ENCODE measurements at places on chromosomes 5 and 9. TPM values are rescaled to one million over a fixed set of nuclear protein-coding genes. Genes with fewer than 3 reads are reported as not detected.
A peak's percentile ranks its signal among the peaks of the same experiment; 100 is the strongest.

GPRIN1 gene
- total RNA-seq, result 0.81 TPM

- no peak for DNase-seq
These were observed 49.1 kb downstream of the GNA14 start for GRCh38 chr9:77598991-77599390.

DDX4 gene
- not detected for total RNA-seq

- DNase-seq, result no peak
These were observed 109.8 kb downstream of the UNC13B start for GRCh38 chr9:35271637-35272036.

DNA sequence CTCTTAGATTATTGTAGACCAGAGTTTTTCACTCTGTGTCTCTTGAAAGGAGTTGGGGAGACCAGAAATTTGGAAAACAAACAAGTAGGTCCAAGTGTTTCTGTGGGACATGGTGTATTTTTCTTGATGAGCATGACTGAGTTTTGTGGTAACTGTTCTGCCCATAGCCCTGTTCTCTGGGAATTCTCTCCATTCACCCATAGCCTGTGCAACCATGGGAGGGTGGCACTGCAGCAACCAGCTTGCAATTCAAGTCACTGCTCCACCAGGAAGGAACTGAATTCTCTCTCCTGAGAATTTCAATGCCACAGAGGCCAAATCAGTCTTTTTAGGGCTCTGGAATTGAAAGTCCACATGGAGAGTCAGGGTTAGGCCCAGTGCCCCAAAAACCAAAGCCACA, 475.3 kb upstream of the TRPC7 start:
- DNase-seq, result no peak

PLAC8L1 gene
- total RNA-seq, result not detected

DNA sequence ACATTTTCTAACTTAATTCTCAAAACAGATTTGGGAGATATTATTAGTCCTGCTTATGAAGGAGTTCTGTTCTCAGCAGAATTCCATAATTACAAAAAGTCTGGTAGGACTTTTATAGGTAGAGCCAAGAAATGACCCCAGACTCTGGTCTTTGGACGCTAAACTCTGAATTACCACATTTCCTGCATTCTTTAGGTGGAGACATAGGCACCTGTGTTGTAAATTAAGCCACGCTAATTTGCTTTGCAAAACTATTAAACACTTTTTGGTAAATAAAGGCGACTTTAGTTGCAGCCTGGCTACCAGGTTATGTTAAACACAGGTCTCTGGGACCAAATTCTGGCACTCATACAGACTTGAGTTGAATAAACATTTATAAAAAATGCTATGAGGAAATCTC, 77.7 kb downstream of the C9orf152 start:
- no peak for DNase-seq

- DNase-seq, result no peak
These were observed 5.4 kb downstream of the DMAC1 start for GRCh38 chr9:7794196-7794595.

CAVIN4 gene
- 18.6 TPM for total RNA-seq

ANKRD20A1 gene
- total RNA-seq, result 1.8 TPM

GRCh38 chr5:181181650-181182565, 23.1 kb downstream of the TRIM7 start:
- DNase-seq, result peak; percentile 74

GRCh38 chr5:54148858-54149257, 161.5 kb downstream of the ARL15 start:
- no peak for DNase-seq

DNA sequence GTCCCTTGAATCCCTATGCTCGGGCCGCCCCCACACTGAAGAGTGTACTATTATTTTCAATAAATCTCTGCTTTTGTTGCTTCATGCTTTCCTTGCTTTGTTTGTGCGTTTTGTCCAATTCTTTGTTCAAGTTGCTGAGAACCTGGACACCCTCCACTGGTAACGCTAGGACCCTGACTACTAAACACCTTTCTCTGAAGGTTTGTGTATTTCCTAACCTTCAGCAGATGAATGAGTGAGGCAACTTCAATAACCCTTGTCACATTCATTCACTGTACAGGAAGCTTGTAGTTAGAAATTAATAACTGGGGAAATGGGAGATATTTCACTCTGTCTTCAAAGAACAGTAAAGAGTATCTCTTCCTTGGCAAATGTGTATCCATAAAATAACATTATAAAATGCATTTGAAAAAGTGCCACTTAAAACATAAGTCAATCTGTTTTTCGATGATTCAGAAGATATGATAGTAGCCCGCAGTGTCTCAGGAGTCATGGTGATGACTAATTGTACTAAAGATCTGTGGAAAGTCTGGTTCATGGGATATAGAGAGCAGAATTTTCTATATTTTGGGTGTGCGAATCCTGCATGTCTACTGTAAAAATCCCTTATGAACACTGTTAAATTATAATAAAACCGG, 43.2 kb upstream of the ANKH start:
- DNase-seq, result no peak

- peak; percentile 53 for DNase-seq
These were observed 36.4 kb downstream of the RASGEF1C start for GRCh38 chr5:180172447-180173197.

- DNase-seq, result no peak
These were observed 23.8 kb downstream of the HSDL2 start for GRCh38 chr9:112403614-112404201.

AMBP gene
- total RNA-seq, result 0.39 TPM

SMAD5 gene
- total RNA-seq, result 43.1 TPM

BARHL1 gene
- not detected for total RNA-seq

GRCh38 chr9:116736399-116737151, 49.5 kb downstream of the TRIM32 start:
- DNase-seq, result no peak

DNA sequence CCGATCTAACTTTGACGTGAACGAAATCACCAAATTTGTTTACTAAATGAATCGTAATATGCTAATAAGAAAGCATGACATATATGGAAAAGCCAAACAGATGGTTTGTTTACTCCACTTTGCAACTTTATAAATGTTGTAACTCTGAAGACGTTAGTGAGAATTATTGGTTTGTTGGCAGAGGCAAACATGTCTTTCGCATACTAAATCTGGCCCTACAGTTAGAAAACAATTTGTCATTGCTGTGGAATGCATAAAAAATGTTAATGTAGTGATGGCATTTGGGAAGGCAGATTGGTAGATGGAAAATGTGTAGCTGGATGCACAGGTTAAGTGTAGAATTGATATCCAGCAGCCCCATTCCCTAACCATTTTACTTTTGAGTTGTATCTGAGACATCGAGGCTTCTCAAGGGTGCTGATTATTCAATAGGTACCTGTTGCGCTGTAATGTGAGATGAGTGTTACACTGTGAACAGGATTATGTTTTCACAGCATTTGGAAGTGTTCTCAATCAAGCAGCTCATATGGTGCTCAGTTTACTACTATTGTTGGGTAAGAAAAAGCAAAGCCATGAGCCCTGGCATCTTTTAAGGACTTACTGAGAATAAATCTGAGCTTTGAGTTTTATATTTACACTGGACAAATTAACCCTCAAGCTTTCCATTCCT, 444.8 kb downstream of the BNC2 start:
- DNase-seq, result no peak
